ENCODE measurements at places on chromosomes 2 and 18.

DNA sequence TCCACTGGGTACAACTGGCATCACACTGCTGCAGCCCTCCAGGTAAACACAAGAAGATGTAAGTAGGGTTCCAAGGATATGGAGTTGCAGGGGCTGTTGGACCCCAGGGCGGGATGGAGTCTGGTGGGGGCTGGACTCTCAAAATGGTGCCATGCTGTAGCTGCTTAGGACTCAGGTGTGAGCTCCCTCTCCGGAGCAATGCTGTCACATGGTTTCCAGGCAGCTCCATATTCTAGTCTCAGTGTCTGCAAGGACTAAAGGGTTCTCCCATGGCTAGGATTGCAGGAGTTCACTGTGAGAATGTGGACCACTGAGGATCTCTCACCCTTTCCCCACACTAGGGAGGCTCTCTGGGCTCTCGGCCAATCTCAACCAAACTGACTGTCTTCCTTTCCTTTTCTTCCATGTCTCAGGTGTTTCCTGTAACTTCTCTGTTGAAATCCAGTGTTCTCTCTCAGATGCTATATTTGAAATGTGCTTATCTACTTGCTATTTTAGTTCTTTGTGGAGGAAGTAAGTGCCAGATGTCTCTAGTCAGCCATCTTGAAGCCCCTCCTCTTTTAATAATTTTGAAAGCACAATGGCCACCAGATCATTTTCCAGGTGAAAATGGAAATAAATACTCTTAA lies 57.6 kb downstream of the CCNT2 start:
- no peak for DNase-seq

GRCh38 chr18:2805970-2806943 lies 40.5 kb upstream of the EMILIN2 start:
- no peak for DNase-seq

DNA sequence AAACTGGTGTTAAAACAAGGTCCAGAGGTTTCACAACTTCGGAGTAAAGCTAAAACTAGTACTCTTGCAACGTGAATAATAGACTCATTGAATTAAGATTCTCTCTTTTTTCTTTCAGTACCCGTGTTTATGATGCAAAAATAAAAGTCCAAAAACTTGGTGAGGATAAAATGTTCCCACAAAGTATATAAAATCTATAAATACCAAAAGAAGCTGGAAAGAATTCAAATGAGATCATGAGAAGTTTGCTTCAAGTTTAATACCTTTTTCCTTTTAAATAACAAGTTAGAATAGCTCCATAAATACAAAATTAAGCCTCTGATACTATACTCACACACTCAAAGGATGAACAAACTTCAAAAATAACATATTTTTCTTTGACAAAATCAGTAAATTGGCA lies 34.0 kb downstream of the METTL4 start:
- DNase-seq: no peak

- DNase-seq: no peak
These were observed 179.0 kb downstream of the TRABD2A start for GRCh38 chr2:84701880-84702279.

GRCh38 chr2:71697106-71698004 lies 244.0 kb downstream of the DYSF start:
- DNase-seq: no peak
